ENCODE measurements at places on chromosomes 16 and 17.

DNA sequence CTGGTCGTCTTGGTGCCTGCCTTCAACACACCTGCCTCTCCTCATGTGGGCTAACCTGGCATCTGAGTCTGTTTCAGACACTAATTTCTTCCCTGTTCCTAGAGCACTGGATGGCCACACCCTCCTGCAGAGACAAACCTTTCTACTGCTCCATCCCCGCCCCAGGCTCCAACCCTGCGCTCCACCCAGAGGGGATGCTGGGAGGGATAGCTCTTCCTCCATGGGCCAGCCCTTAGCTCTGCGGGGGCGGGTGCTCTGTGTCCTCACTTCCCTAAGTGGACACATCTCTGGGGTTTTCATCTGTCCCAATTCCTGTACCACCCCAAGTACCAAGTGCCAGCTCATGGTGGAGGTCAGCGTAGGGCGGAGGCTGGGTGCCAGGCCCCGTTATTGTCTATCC is 11.0 kb upstream of the CRISPLD2 start:
- no peak for DNase-seq

- no peak for DNase-seq
Observed at GRCh38 chr16:80708823-80709222, 95.6 kb downstream of the CDYL2 start.

- no peak for DNase-seq
Observed at GRCh38 chr16:88977018-88977811, at the start of gene CBFA2T3. Gene CBFA2T3 (minus strand): TSS chr16:88977207. CDS start chr16:88976807, 400 bp downstream.

DNA sequence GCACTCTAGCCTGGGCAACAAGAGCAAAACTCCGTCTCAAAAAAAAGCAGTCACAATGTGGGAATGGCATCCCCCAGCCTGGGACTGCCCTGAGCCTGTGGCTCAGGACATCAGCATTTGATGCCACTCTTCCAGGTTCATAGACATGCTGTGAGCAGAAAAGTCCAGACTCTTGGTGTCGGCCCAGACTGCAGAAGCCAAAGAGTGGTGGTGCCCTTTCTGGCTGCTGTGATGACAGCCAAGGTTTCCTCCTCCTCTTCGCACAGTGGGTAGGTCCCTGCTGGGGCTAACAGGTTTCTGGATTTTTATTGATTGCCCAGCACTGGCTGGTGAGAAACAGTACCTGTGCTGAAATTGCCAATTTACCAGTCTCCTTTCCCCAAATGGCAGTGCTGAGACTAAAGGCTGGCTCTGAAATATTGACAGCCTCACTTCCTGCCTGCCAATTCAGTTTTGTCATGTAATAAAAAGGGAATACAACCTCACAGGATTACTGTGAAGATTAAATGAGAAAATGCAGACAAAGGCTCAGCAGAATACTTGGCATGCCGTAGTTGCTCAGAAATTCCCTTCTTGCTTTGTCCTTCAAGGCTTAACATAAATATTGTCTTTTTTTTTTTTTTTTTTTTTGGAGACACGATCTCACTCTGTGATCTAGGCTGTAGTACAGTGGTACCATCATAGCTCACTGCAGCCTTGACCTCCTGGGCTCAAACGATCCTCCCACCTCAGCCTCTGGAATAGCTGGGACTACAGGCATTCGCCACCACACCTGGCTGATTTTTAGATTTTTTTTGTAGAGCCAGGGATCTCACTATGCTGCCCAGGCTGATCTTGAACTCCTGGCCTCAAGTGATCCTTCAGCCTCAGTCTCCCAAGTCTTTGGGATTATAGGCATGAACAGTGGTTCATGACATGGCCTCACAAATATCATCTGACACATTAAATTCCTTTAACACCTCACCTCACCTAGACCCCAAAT is 15.5 kb upstream of the UBE2G1 start:
- no peak for DNase-seq

GRCh38 chr17:41535764-41536481 is 7.8 kb upstream of the KRT19 start:
- DNase-seq = no peak

GRCh38 chr17:72775237-72775636 is 317.3 kb downstream of the SLC39A11 start:
- DNase-seq = no peak

DNA sequence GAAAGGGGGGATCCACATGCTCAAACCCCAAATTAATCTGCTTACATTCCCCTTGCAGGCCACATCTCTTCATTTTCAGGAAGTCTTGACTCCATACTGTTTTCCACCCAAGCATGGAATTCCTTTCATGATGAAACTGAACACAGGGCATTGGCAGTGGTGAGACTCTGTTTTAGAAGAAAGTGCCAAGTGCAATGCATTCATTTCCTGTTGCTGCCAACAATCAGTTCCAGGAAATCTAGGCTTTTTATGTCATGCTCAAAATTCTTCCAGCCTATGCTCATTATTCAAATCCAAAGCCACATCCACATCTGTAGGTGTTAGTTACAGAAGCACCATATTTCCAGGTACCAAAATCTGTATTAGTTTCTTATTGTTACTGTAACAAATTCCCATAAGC is 4.1 kb downstream of the CCL2 start:
- no peak for DNase-seq

GRCh38 chr17:61619493-61619892 is 28.5 kb upstream of the NACA2 start:
- DNase-seq = no peak

DNA sequence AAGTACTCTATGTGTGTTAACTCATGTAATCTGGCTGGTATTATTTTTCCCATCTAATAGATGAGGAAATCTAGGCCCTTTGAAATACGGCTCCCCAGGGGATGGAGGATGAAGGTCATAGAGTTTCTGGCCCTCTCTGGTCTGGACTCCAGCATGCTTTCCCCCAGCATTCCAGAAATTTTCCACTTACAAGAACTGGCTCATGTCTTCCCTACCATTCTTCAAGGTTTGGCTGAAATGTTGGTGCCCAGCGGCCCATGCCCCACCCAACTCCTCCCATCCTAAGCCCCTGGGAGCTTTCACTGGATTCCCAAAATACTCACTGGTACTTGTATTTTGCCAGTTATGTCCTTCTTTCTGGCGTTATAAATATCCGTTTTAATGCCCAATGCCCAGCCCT is 237.5 kb upstream of the NLRP1 start:
- DNase-seq = no peak

- DNase-seq = no peak
Observed at GRCh38 chr16:67762385-67762784, 43.3 kb upstream of the GFOD2 start.

GRCh38 chr16:11047939-11048800 is 103.8 kb downstream of the CLEC16A start:
- no peak for DNase-seq

DNA sequence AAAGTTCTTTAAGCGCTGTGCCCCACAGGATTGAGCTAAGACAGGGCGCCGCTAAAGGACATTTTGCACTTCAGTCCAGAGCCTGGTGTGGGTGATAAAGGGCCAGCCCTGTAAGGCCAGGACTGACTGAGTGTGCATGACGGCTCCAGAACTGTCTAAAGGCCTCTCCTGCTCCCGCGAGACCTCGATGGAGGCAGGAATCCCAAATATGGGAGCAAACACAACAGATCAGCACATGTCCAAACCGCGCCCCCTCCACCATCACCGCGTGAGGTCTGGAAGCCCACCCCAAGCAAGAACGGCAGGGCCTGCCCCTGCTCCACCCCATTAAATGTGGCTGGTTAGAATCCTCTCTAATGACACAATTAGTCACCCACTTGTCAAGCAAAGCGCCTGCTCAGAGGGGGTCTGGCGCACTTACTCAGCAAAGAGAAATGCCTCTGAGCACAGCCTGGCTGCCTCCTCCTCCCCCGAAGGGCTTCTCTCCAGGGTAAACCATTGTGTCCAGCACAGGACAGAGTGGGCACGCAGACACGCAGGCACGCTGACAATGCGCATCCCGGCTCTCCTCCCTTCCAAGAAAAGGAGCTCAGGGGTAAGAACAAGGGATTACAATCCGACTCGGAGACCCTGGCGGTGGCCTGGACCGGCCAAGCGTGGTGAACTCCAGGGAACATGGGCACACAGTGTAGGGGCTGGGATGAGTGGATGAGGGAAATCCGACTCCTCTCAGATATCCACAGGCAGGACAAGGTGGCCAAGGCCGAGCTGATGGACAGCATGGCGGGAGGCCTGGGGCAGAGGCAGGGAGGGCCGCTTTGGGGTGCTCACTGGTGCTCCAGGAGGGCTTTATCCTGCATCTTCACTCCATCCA is 1.5 kb downstream of the MXRA7 start:
- DNase-seq = peak; percentile 96

GRCh38 chr16:2846511-2847310 is 11.3 kb downstream of the PRSS22 start:
- peak; percentile 63 for DNase-seq

GRCh38 chr17:10156948-10157607 is 41.3 kb downstream of the GAS7 start:
- DNase-seq = no peak

- DNase-seq = no peak
Observed at GRCh38 chr16:84673203-84673535, 24.9 kb downstream of the KLHL36 start.

GRCh38 chr16:17068524-17068923 is 402.2 kb downstream of the XYLT1 start:
- DNase-seq = no peak

DNA sequence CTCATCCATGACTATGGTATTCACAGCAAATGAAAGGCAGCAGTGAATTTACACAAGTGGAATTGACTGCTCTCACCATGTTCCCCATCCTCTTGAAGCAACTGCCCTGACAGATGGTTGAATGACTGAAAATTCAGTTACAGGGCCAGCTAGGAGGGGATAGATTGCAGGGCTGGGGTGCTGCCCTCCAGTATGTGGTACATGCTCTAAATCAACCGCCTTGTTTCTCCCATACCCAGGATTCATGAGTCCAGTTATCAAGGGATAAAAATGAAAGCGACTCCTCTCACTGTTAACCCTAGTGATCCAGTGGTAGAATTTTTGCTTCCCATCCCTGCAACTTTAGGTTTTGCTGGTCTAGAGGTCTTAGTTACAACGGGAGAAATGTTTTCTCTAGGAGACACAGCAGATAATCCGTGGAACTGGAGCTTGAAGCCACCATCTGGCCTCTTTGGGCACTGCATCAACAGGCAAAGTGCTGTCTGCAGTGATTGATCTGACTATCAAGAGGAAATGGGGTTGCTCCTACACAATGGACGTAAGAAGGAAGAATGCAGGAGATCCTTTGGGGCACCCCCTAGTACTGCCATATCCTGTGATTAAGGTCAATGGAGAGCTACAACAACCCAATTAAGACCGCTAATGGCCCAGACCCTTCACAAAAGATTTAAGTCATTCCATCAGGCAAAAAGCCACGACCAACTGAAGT is 32.0 kb downstream of the SCPEP1 start:
- DNase-seq = peak; percentile 7

- no peak for DNase-seq
Observed at GRCh38 chr16:78677181-78677731, 577.8 kb downstream of the WWOX start.

DNA sequence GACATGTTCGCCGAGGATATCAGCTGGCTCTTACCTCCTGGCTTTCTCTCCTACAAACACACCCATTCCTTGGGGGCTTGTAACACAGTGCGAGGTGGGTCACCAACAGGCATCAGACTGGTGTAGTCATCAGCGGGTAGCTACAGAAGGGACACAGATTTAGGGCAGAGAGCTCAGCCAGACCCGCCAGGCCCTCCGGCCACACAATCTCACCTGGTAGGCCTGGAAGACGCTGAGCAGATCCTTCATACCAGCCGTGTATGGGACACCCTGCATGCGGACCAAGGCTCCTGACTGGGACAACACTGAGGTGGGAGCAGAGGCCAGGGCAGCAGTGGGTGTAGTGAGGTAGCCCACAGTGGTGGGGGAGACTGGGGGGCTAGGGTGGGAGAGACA is 5.8 kb downstream of the ESRP2 start:
- no peak for DNase-seq

- no peak for DNase-seq
Observed at GRCh38 chr16:81543571-81543970, 99.0 kb downstream of the CMIP start.

GRCh38 chr16:57687363-57687929 is 7.2 kb upstream of the DRC7 start:
- DNase-seq = no peak

- no peak for DNase-seq
Observed at GRCh38 chr17:752620-753219, 656 bp upstream of the GEMIN4 start.

- DNase-seq = peak; percentile 51
Observed at GRCh38 chr16:54171626-54172537, 114.7 kb downstream of the IRX3 start.

- DNase-seq = peak; percentile 51
Observed at GRCh38 chr17:80732268-80732667, 187.6 kb downstream of the RPTOR start.

- no peak for DNase-seq
Observed at GRCh38 chr17:37551788-37552187, 57.4 kb downstream of the SYNRG start.

DNA sequence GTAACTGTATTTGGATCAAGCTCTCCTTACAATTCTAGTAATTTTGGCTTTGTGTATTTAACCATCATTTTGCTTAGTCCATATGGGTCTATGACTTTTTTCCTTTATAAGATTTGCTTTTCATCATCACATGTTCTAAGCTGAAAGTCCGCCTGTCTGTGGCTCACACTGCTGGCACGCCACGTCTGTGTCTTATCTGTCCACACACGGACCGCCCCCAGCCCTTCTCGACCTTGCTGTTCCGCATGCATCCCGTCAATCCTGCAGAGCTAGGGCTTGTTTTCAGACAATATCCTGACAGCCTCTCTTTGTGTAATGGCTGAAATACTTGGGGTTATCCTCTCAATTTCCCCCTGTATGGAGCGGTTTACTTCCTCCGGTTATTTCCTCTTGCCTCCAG is 8.4 kb upstream of the ALDH3A1 start:
- DNase-seq = no peak

- DNase-seq = no peak
Observed at GRCh38 chr16:24978370-24978914, 36.7 kb downstream of the ARHGAP17 start.

- DNase-seq = no peak
Observed at GRCh38 chr17:64565563-64565962, 58.8 kb downstream of the CEP95 start.

DNA sequence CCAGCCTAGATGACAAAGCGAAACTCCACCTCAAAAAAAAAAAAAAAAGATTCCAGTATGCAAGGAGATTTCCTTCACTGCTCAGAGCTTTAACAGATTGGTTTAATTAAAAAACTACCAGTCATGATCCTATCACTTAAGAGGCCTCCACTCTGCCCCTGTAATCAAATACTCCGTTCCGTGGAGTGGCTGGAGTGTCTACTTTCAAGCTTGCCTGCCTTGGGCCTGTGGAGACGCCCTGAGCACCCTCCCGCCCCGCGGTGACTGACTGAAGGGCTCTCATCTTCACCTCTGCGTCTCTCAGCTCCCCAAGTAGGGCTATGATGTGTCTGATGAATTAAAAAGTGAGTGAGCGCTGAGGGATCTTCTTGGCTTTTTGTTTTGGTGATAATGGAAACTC is 25.3 kb upstream of the TRPV3 start:
- DNase-seq = no peak
